ENCODE measurements at places on chromosomes 6 and 20. TPM values are rescaled to one million over a fixed set of nuclear protein-coding genes. Genes with fewer than 3 reads are reported as not detected.

- no peak for DNase-seq
Observed at GRCh38 chr6:131058236-131058635, 4.8 kb downstream of the EPB41L2 start.

DNA sequence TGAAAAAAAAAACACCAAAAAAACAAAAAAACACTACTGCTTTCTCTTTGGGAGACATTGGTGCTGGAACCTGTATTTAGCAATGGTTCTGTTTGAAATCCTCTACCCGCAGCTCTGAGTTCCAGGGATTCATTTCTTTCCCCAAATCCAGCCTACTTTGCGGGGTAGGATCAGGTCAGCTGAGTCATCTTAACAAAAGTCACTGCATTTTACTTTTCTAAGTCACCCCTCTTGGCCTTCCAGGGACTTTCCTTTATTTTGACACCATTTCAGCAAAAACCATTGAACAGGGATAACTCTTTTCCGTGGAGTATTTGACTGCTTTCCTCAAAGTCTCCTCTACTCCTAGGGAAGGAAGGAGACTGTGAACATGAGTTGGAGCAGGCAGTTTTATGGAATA is 837.6 kb downstream of the MAFB start:
- no peak for DNase-seq

GRCh38 chr6:108750801-108751200 is 97.4 kb upstream of the ARMC2 start:
- peak; percentile 28 for DNase-seq

DNA sequence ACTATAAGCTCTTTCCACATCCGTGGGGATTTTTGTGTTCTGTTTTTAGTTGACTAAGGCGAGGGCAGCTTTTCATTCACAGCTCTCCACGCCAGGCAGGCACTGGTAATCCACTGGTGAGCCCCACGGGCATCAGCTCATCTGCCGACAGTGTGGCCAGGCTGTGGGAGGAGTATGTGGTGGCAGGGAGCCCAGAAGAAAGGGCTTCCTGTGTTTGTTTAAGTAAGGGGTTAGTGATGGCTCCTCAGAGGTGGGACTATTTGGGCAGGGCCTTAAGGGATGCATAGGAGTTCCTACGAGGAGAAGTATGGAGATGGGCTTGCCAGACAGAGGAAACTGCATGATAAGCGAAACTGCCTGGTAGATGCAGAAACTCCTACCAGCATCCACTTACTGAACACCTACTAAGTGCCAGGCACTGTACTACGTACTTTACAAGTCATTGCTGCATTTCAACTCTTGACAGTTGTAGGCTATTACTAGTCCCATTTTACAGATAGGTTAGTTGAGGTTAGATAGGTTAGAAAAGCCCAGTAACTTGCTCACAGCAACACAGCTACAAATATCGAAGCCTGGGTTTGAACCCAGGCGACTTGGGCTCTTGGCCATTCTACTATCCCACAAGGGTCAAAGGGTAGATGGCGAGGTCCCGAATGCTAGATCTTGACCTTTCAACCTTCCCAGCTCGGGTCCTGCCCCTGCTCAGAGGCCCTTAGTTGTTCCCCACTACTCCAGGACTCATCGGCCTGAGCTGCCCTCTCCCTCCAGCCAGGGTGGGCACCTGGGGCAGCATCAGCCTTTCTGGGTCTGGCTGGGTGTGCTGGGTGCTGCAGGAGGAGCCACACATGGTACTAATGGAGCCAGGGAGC is 55.1 kb downstream of the CEBPB start:
- no peak for DNase-seq

- no peak for DNase-seq
Observed at GRCh38 chr20:4869290-4870193, 131.8 kb downstream of the SLC23A2 start.

DNA sequence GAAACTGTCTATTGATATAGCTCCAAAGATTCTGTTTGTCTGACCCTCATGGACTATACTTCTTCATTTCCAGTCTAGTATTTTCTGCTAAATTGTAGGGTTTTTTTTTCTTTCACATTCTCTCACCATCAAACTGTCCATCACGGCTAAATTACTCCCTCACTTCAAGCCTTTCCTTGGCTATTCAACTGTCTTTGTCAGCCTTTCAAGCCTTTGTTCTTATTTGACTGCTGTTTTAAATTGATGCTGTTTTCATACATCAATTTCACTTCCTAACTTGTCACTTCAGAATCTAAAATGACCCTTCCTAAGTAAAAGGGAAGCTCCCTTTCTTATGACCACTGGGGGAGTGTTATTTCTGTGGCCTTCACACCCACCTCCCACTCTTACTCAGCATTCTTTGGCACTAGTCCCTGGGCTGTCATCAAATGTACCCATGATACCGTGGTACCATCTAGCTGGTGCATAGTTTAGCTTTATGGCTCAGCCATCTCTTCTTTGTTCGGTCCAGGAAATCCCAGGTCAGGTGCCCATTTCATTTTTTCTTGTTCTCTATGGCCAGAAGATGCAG is 8.6 kb downstream of the GJA1 start:
- no peak for DNase-seq

DNA sequence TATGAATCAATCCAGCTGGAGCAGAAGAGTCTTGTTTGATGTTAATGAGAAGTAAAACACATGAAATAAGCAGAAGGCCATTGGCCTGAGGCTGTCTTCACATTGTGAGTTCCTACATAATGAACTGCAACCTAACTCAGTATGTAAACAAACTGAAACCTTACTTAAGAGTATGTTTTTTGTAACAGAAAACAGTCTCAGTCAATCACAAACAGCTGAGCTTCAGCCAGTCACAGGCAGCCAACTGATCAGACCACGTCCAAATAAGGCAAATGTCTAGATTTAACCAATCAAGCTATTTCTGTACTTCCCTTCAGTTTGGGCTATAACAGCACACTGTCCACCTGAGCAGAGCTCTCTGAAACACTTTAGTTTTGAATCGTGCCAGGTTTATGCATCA is 234.7 kb downstream of the TRDN start:
- DNase-seq, result no peak

DNA sequence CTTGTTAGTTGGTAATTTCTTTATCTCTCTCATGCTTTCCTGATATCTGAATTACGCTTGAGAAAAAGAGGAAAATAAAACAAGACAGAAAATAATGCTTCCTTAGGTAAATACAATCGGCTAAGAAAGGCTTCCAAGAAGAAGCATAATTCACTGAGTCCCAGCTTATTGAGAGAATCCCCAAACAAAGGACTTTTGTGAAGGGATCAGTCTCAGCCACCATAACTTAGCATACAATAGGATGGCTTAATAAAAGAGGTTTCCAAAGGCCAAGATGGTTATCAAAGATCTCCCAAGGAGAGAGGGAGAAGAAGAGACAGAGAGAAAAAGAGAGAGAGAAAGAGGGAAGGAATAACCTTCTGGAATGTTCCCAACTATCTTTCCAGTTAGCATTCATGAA is 46.0 kb upstream of the SALL4 start:
- DNase-seq, result no peak

GRCh38 chr20:9179193-9179802 is 110.4 kb downstream of the PLCB4 start:
- DNase-seq, result no peak

GRCh38 chr20:63968928-63969760 is 586 bp downstream of the ZNF512B start:
- no peak for DNase-seq

DNA sequence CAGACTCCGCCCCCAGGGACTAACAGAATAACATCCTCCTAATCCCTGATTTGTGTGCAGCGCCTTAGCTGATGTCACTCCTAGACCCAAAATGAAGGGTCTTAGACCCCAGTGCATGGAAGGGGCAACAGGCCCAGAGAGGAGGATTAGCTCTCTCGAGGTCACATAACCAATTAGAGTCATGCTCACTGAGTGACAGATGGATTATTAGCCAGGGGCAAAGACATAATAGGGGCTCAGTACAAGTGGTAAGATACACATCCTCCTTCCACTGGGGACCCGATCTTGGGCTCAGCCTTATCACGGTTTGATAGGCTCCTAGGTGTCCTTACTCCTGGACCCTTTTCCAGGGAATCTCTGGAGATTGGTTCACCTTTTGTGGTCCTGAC is 858 bp downstream of the TP53INP2 start:
- DNase-seq, result no peak

DNA sequence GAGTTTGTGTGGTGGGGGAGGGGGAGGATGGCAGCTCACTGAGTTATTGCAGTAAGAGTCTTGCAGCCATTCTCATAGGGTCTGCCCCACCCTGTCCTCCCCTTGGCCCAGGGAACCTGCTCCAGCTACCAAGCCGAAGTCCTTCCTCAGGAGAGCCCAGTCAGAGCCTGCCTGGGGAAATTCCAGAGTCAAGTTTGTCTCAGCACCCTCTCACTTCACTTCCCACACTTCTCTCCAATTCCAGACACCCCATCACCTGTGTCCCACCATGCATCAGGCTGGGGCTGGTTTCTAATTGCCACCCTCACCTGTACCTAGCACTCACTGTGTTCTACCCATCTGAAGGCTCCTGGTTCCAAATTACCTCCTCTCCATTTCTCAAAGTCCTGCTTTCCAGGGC is 10.3 kb upstream of the SLC22A16 start:
- DNase-seq, result peak; percentile 54

GRCh38 chr20:33328157-33329137 is 45.4 kb downstream of the BPIFB1 start:
- no peak for DNase-seq

DNA sequence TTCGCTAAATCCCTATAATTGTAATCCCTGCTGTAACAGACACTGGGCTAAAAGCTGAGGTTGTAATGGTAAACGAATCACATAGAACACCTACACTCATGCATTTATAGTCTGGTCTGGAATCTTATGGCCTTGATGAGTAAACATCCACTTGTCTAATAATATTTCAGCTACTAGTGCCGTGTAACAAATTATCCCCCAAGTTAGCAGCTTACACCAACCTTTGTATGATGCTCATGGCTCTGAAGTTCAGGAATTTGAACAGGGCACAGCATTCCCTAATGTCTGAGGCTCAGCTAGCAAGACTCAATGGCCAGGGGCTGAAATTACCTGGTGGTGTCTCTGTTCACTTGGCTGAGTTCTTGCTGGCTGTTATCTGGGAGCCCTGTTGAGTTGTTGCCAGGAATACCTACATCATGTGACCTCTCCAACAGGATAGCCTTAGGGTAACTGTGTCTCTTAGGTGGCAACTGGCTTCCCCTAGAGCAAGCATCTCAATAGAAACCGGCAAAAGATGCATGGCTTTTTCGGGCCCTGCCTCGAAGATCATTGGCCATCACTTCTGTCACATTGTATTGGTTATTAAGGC is 100.9 kb upstream of the TMEM170B start:
- DNase-seq, result no peak

DNA sequence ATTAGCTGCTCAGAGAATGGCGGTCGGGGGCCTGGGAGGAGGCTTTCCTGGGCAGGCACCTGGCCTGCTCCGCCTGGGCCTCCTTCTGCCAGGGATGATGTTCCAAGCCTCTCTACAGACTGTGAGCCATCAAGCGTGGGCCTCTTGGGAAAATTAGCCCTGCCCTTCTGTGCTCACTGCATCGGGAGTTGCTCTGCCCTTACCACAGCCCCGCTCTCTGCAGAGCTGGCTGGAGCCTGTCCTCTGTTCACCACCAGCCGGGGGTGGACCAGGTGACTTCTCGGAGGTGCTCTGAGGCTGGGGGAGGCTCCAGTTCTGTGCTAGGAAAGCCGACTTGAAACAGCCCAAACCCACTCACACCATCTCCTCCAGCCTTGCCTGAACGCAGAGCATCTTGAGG is 24.2 kb downstream of the MDGA1 start:
- no peak for DNase-seq

DNA sequence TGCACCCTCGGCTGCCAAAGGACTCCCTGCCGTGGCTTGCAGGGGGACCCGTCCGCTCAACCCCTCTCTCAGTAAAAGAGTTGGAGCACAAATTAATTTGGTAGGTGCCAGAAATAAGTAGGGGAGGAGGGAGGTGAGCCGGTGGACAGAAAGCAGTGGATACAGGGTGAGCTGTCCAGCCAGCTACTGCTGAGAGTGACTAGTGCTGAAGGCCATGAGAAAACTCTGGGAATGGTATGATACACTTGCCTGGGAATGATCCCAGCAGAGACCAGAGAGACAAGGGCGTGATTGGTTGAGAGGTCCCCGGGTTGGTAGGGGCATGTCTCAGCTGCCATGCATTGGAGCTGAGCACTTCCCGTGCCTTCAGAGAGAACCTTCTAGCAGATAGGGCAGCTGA is 15.7 kb downstream of the FOXQ1 start:
- DNase-seq, result no peak

GRCh38 chr6:105985098-105985815 is 100.9 kb upstream of the PRDM1 start:
- DNase-seq, result no peak

- DNase-seq, result no peak
Observed at GRCh38 chr6:140636908-140637402, 1262.5 kb upstream of the CITED2 start.

DNA sequence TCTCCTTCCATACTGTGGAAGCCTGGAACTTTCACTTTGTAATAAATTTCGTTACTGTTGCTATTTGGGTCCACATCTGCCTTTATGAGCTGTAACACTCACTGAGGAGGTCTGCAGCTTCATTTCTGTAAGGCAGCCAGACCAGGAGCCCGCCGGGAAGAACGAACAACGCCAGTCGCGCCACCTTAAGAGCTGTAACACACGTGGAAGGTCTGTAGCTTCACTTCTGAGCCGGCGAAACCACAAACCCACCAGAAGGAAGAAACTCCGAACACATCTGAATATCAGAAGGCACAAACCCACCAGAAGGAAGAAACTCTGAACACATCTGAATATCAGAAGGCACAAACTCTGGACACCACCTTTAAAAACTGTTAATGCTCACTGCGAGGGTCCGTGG is 589.9 kb upstream of the SLC35B3 start:
- DNase-seq, result no peak

DNA sequence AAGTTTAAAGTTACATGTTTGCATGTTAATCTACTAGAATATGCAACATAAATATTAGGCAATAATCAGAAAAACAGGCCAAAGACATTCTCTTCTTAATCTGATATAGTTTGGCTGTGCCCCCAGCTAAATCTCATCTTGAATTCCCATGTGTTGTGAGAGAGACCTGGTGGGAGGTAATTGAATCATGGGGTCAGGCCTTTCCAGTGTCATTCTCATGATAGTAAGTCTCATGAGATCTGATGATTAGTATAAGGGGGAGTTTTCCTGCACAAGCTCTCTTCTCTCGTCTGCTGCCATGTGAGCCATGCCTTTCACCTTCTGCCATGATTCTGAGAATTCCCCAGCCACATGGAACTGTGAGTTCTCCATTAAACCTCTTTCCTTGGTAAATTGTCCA is 1241.7 kb upstream of the ADGRB3 start:
- no peak for DNase-seq

GRCh38 chr6:20403766-20404640 is 2.3 kb downstream of the E2F3 start:
- DNase-seq, result peak; percentile 22

- no peak for DNase-seq
Observed at GRCh38 chr20:51377132-51377531, 165.4 kb downstream of the NFATC2 start.

- no peak for DNase-seq
Observed at GRCh38 chr20:59422872-59423544, 122.6 kb downstream of the EDN3 start.

The ADGRB3 gene
- 0.30 TPM for total RNA-seq

The SLC17A9 gene
- total RNA-seq, result 1.1 TPM

The COL9A1 gene
- not detected for total RNA-seq

The OPRM1 gene
- total RNA-seq, result not detected

The SLC26A8 gene
- total RNA-seq, result not detected

The PDYN gene
- total RNA-seq, result not detected

The INSM1 gene
- total RNA-seq, result not detected

All from lower leg skin (tissue), 4 donors.